ENCODE measurements at places on chromosomes 2 and 18.

- no peak for DNase-seq
Observed at GRCh38 chr2:149451417-149452165, 121.2 kb downstream of the LYPD6 start.

DNA sequence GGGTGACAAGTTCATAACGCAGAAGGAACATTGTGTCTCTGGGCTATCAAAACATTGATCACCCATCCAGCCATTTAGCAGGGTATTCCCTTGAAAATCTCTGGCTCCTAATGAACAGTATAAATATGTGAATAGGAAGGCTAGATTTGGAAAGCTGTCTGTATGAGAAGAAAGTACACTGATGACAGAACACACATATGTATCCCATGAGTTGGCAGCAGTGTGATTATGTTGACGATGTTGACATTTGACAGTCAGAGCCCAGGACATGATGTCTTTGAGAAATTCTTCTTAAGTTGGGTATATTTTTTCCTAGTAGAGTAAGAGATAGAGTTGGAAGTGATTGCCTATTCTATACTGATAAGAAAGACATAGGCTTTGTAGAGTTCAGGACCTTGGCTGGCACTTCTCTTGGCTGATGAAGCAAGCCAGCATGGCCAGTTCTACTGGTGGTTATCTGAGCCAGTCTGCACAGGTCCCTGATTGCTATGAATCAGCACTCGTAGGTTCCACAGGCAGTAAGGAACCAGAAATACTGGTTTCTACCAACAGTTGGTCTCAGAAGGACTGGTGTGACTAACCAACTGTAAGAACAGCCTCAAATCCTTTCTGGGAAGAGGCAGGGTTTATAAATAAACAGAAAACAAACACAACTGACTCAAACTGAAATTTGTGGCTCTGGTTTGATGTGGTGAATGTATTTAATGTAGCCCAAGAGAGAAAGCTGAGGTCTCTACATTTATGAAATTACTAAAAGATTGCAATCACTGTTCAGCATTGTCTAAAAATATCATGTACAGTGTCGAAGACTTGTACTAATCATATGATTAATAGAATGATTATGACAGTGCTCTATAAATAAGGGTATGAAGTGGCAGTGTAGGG lies 43.9 kb upstream of the RAPH1 start:
- DNase-seq = no peak

DNA sequence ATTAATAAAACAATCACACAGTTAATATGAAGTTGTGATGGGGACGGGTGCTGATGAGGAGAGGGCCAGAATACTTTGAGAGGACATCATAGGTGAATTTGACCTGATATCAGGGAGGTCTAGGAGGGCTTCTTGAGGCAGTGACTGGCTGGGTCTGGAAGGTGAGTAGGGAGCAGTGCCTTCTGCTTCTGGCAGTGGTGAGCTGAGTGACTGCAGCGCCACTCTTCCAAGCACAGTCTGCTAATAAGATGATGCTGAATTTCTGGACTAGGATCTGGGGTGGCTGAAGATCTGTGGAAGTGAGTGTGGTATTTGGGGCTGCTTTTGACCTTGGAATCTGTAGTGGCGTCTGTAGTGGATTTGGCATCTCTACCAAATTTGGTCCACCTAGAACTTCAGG lies 5.5 kb downstream of the DGKD start:
- DNase-seq = no peak

- DNase-seq = no peak
Observed at GRCh38 chr2:55309446-55309845, 40.4 kb upstream of the MTIF2 start.

GRCh38 chr2:96243843-96244242 lies 22.0 kb downstream of the TMEM127 start:
- DNase-seq = no peak

- no peak for DNase-seq
Observed at GRCh38 chr18:9810299-9810698, 75.5 kb upstream of the TXNDC2 start.

- DNase-seq = peak; percentile 50
Observed at GRCh38 chr2:88016960-88017779, 823 bp upstream of the RNU2-63P start.

- DNase-seq = no peak
Observed at GRCh38 chr18:67301592-67301991, 214.9 kb downstream of the DSEL start.

Data from HEK293T (cell line).